ENCODE measurements at places on chromosomes 16 and 17. TPM values are rescaled to one million over a fixed set of nuclear protein-coding genes. Genes with fewer than 3 reads are reported as not detected.
A peak's percentile ranks its signal among the peaks of the same experiment; 100 is the strongest.

DNA sequence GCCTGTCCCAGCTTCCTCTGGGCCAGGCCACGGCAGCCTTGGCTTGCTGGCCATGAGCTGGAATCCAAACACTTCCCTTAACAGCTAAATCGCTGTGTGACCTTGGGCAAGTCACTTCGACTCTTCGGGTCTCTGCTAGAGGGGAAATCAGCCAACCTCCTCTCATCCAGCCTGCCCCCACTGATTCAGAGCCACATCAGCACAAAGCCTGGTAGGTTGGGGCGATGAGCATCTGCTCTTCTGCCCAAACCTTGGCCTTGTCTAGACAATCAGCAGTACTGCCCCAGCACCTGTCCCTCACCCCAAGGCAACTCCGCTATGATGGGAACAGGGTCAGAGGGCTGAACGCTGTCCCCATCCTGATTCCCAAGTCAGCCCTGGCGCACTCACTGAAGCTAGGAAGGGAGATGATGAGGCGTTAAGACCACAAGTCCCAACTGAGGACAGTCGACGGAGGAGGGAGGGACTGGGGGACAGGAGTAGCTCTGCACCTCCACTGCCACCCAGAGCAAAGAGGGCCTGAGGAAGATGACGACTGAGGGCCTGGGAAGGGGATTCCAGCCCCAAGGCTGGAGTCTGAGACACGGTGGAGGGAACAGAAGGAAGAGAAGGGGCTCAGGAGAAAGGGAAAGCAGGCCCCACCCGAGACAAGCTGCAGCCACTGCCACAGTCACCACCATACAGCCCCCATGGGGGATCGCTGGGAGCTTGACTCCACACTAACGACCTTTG, 1.3 kb downstream of the CLUH start:
- H3K27ac ChIP-seq = peak overlapping the region; percentile 86
- peaks cover 53% of the 10 kb centered on the region for H3K4me1 ChIP-seq
- no peak for DNase-seq
- peak overlapping the region; percentile 92 for H3K4me3 ChIP-seq
- H3K27me3 ChIP-seq = no peaks in the 10 kb centered on the region
- H3K36me3 ChIP-seq = no peaks in the 10 kb centered on the region

GRCh38 chr17:28907709-28908475, 5.0 kb upstream of the DHRS13 start:
- H3K4me1 ChIP-seq = peaks cover 33% of the 10 kb centered on the region
- H3K27ac ChIP-seq = peak overlapping the region; percentile 51
- peaks cover 74% of the 10 kb centered on the region for H3K36me3 ChIP-seq
- H3K27me3 ChIP-seq = no peaks in the 10 kb centered on the region
- H3K4me3 ChIP-seq = no peak overlapping the region
- DNase-seq = no peak

- no peaks in the 10 kb centered on the region for H3K27me3 ChIP-seq
- no peak for DNase-seq
- H3K4me3 ChIP-seq = no peak overlapping the region
- no peak overlapping the region for H3K27ac ChIP-seq
- no peaks in the 10 kb centered on the region for H3K4me1 ChIP-seq
Measured at GRCh38 chr16:67286441-67287235, 7.3 kb downstream of the PLEKHG4 start.

DNA sequence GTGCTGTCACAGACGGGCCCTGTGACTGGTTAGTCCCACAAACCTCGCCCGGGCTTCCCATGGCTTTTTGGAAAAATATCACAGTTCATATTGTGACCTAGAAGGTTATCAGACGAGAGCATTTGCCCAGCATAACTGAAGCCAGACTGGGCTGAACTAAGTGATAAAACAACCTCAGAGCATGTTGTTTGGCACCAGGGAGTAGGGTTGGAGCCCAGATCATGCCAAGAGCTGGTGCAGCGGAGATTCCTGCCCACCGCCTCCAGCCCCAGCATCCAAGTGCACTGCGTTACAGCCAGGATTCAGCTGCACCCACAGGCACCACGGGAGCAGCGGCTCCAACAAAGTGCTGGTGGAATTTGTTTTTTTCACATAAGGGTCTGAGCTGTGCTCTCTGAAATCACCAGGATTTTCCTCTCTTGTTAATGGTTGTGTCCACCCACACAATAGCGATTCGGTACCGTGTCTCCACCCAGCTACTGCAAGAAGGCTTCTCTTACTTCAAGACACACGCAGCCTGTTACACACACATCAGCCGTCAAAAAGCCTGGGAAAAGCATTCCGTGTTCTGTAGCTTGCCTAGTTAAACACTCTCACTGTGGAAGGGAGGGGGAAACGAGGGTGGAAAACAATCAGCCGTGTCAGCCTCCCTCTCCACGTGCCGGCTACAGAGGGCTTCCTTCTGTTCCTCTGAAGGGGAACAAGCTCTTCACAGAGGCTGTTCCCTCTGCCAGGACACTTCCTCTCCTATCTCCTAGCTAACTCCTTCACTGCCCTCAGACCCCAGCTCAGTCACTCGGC, 273.8 kb downstream of the C16orf95 start:
- peaks cover 32% of the 10 kb centered on the region for H3K27me3 ChIP-seq
- H3K36me3 ChIP-seq = no peaks in the 10 kb centered on the region
- no peak overlapping the region for H3K27ac ChIP-seq
- DNase-seq = no peak
- peaks cover 9% of the 10 kb centered on the region for H3K4me1 ChIP-seq

Gene TOX3
- 4.1 TPM for total RNA-seq

Gene EME1
- 1.8 TPM for total RNA-seq

Gene CDH1
- total RNA-seq = 127 TPM

Gene SLC13A2
- total RNA-seq = not detected

Gene KRT24
- not detected for total RNA-seq

DNA sequence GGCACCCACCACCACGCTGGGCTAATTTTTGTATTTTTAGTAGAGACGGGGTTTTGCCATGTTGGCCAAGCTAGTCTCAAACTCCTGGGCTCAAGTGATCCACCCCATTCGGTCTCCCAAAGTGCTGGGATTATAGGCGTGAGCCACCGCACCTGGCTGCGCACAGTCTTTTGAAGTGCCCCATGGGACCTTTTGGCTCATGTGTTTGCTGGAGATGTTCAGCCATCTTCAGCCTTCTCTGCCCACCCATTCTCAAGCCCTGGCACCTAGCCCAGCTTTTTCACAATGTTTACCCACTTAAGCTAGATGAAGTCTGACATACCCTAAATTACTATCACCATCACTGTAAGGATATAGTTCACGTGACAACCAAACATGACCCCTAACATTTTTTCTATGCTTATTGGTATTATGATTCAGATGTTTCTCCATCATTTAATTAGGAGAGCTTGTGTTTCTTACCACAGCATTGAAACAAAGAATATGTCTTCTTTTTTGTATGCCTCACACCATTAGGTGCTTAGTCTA, 32.3 kb downstream of the PECAM1 start:
- no peak overlapping the region for H3K4me3 ChIP-seq
- no peak for DNase-seq
- no peaks in the 10 kb centered on the region for H3K27me3 ChIP-seq
- H3K36me3 ChIP-seq = peaks cover 78% of the 10 kb centered on the region
- H3K4me1 ChIP-seq = peaks cover 80% of the 10 kb centered on the region

GRCh38 chr16:15517743-15518377, 83.5 kb downstream of the BMERB1 start:
- H3K36me3 ChIP-seq = no peaks in the 10 kb centered on the region
- no peak overlapping the region for H3K4me3 ChIP-seq
- peak overlapping the region; percentile 44 for H3K27ac ChIP-seq
- DNase-seq = no peak
- H3K27me3 ChIP-seq = no peaks in the 10 kb centered on the region

Gene DDX28
- 9.9 TPM for total RNA-seq

Gene SPATA22
- total RNA-seq = 0.53 TPM

Gene KRT36
- not detected for total RNA-seq

Gene PABPN1L
- total RNA-seq = not detected

Gene STXBP4
- total RNA-seq = 11.8 TPM

DNA sequence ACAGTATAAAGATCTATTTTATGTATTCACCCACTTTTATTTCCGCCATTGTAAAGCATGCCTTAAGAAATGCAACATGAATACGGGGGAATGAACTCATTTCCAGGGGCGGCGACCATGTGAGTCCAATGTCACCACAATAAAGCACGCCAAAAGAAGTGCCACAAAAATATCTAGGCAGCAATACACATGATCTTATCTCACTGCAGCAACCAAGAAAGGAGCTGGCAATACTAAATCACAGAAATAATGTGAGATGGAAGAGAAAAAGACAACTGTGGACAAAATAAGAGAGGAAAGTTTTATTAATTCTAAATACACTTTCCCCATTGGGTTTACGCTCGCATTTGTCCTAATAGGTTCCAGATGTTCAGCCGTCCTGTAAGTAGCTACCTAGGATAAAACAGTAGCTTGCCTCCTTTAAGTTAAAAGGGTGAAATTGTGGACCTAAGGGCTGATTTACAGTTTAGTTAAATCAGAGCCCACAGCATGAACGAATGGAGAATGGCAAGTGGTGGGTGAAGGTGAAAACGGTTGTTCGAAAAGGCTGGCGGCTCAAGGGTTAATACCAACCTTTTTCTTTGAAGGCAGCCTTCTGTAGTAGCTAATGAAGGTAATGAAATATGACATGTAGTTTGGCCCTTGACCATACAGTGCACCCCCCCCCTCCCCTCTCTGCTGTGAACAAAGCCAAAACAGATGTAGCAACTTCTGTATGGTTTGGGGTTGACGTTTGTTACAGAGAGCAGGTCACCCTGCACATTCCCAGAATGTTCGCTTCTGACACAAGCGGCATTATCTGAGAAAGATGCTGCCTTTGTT, 504.2 kb upstream of the PSMD7 start:
- no peaks in the 10 kb centered on the region for H3K4me1 ChIP-seq
- no peaks in the 10 kb centered on the region for H3K36me3 ChIP-seq
- H3K27ac ChIP-seq = no peak overlapping the region
- H3K27me3 ChIP-seq = no peaks in the 10 kb centered on the region
- H3K4me3 ChIP-seq = no peak overlapping the region

GRCh38 chr16:74847202-74847601, 72.6 kb upstream of the FA2H start:
- no peak for DNase-seq
- no peak overlapping the region for H3K27ac ChIP-seq
- H3K4me3 ChIP-seq = no peak overlapping the region
- no peaks in the 10 kb centered on the region for H3K27me3 ChIP-seq
- H3K36me3 ChIP-seq = no peaks in the 10 kb centered on the region

Gene RASD1
- total RNA-seq = 24.6 TPM

DNA sequence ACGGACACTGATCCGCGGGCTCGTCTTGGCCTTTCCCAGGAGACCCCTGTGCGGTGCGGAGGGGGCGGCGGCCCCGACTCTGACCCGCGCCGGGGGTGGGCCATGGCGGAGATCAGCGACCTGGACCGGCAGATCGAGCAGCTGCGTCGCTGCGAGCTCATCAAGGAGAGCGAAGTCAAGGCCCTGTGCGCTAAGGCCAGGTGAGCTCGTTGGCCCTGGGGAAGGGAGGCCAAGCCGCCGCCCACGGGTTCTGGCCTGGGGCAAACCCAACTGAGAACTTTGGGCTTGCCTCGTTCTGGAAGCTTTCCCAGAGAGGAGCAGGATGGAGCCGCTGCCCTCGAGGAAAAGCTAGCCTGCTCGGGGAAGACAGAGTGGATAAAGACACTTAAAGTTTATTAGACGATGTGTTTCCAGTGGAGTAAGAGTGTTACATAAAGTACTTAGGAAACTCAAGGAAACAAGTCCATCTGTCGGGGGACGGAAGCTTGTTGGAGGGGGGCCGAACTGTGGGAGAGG, 540 bp downstream of the PPP4C start:
- H3K4me3 ChIP-seq = peak overlapping the region; percentile 94
- peaks cover 31% of the 10 kb centered on the region for H3K4me1 ChIP-seq

- no peak overlapping the region for H3K27ac ChIP-seq
- no peaks in the 10 kb centered on the region for H3K27me3 ChIP-seq
- no peak overlapping the region for H3K4me3 ChIP-seq
- no peaks in the 10 kb centered on the region for H3K36me3 ChIP-seq
- peak; percentile 51 for DNase-seq
- H3K4me1 ChIP-seq = peaks cover 18% of the 10 kb centered on the region
Measured at GRCh38 chr17:76369804-76370203, 14.6 kb upstream of the SPHK1 start.

- no peak overlapping the region for H3K27ac ChIP-seq
- no peaks in the 10 kb centered on the region for H3K27me3 ChIP-seq
- no peak for DNase-seq
- no peak overlapping the region for H3K4me3 ChIP-seq
- H3K36me3 ChIP-seq = no peaks in the 10 kb centered on the region
Measured at GRCh38 chr16:57600952-57601580, 27.4 kb upstream of the ADGRG1 start.

Gene HS3ST4
- 0.18 TPM for total RNA-seq

Gene CHST6
- total RNA-seq = 2.5 TPM

DNA sequence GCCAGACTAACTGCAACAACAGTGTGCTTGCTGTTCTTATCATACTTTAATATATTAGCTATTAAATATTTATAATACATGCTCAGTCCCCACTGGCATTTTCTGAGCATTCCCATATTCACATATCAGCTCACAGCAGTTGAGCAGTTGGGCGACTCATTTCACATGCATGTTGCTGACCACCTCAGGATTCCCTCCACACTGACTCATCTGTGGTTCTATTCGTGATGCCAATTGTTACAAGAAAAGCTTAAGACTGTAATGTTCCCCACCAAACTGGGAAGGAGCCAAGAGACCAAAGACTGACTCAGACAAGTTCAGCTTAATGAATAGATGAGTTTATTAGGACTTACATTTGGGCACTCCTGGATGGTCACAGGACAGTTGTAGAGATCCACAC, 100.3 kb upstream of the KIF2B start:
- H3K4me1 ChIP-seq = no peaks in the 10 kb centered on the region
- no peak for DNase-seq

Gene LITAF
- 281 TPM for total RNA-seq

DNA sequence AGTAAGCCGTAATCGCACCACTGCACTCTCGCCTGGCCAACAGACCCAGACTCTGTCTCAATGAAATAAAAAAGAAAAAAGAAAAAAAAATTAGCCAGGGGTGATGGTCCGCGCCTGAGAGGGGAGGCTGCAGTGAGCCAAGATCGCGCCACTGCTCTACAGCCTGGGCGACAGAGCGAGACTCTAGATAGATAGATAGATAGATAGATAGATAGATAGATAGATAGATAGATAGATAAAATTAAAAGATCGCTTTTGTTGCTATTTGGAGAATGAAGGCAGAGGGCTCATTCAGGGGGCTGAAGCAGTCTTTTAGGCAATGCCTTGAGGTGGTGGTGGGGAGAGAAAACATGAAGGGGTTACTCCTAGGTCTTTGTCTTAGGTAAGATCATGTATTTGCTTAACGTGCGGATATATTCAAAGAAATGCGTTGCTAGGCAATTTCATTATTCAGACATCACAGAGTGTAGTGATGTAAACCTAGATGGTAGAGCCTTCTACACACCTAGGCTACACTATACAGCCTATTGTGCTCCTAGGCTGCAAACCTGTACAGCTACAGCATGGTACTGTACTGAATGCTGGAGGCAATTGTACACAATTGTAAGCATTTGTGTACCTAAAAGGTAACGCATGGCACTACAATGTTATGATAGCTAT, 4.3 kb upstream of the HES7 start:
- no peaks in the 10 kb centered on the region for H3K36me3 ChIP-seq
- H3K27me3 ChIP-seq = peaks cover 32% of the 10 kb centered on the region
- H3K27ac ChIP-seq = no peak overlapping the region
- H3K4me1 ChIP-seq = peaks cover 41% of the 10 kb centered on the region
- DNase-seq = no peak
- H3K4me3 ChIP-seq = no peak overlapping the region

GRCh38 chr17:13311306-13311705, 290.4 kb downstream of the HS3ST3A1 start:
- DNase-seq = no peak
- no peak overlapping the region for H3K4me3 ChIP-seq
- no peaks in the 10 kb centered on the region for H3K27me3 ChIP-seq
- no peaks in the 10 kb centered on the region for H3K36me3 ChIP-seq

GRCh38 chr17:299546-299945, 53.1 kb downstream of the RPH3AL start:
- no peaks in the 10 kb centered on the region for H3K36me3 ChIP-seq
- H3K27ac ChIP-seq = no peak overlapping the region
- H3K4me1 ChIP-seq = peaks cover 4% of the 10 kb centered on the region
- no peaks in the 10 kb centered on the region for H3K27me3 ChIP-seq
- no peak overlapping the region for H3K4me3 ChIP-seq
- peak; percentile 20 for DNase-seq
